HCEC 1CT (cell line): ENCODE measurements at places on chromosomes 12 and 14.

DNA sequence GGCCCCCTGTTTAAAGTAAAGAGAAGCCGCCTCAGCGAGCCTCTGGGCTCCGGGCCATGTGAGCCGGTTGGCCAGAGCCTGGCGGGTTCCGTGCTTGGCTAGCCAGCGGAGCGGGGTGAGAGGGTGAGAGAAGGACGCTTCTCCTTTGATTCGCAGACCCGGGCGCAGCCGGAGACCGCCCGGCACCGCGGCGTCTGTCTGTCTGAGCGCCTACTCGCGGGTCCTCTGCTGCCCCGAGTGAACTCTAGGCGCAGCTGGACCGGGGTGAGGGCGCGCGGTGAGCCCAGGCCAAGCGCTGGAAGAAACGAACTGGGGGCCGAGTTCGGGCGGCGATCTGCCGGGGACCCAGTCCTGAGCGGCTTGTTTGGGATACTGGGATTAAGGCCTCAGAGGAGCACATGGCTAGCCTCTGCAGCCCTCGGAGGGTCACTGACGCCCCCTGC is 41.4 kb upstream of the TBX5 start:
- DNase-seq: no peak

GRCh38 chr12:11014234-11014633 is 8.2 kb downstream of the TAS2R19 start:
- DNase-seq: no peak

DNA sequence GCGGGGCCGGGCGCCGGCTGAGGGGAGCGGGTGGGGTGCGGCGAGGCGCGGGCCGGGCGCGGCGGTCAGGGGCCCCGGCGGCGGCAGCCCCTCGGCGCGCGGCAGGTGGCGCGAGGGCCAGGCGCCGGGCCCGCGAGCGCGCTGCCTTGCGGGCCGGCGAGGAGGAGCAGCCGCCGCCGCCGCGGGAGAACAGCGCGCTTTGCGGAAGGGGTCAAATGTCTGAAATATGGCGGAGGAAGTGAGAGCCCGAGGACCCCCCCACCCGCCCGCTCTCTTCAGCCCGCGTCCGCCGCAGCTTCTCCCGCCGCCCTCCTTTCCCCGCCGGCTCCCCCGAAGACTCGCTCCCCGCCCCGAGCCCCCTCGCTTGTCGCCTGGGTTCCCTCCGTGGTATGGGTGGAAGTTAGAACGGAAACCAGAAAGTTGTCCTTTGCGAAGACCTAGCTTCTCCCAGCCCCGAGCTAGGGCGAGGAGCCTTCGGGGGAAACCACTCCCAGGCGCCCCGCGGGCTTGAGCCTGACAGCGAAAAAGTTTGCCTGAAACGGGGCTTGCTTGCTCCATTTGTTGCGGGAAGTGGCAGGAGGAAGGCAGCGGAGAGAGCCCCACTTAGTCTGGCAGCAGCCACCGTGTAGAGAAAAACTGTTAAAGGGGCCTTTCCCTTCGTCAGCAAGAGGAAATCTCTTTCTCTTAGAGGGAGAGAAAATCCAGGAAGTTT is 551 bp downstream of the RAP1B start:
- DNase-seq: peak; percentile 65

DNA sequence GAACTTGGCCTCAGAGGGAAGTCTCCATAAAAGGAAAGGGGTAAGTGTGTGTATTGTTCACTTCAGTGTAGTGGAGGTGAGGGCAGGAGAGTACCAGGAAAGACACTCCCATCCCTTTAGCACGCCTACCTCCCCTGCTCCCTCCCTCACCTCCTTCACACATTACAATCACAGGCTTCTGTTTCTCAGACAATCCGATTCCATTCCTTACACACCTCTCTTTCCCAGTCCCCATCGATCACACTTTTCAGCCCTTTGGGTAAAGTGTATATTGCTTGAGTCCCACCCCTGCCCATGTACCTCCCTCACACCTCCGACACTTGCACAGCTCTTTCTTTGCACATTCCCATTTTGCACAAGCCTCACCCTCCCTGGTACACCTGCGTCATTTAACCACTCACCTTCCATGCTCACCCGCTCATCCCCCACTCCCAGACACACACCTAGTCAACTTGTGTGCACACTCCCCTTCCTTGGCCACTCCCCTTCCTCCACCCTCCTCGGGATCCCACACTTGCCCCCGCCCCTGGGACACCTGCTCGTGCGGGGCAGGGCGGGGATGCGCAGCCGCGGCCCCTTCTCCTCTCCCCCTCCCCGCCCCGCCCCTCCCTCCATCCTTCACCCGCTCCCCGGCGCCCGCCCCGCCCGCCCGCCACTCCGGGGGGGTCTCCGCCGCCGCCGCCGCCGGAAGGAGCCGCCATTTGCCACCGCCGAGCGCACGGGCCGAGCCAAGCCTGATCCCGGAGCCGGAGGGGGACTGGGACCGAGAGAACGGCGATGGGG is at the start of gene MARCHF9:
MARCHF9 (plus strand) TSS at position 693 of the 783 bp plus-strand sequence. CDS start 426 bp downstream, outside the sequence.
- DNase-seq: no peak
